AG20443 (cell line): ENCODE measurements at places on chromosomes 16 and 17.

DNA sequence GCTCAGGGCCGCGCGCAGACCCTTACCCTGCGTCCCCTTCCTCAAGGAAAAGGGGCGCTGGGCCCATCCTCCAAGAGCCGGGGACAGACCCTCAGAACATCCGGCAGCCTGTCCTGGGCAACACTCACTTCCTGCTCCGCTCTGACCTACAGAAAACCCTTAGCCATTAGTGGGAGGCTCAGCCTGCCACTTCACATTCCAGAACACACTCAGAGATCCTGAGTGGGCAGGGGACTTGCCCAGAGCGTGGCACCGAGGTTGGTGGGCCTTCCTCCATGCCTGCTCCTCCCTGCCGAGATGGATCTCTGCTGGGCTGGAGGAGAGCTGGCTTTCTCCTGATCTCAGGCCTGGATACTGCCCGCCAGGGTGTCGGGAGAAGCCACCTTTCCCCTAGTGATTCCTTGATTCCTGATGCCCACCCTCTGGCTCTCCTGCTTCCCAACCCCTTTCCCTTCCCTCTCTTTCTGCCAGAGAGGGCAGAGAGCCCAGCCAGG lies 1.5 kb downstream of the SCARF1 start:
- no peak for DNase-seq

DNA sequence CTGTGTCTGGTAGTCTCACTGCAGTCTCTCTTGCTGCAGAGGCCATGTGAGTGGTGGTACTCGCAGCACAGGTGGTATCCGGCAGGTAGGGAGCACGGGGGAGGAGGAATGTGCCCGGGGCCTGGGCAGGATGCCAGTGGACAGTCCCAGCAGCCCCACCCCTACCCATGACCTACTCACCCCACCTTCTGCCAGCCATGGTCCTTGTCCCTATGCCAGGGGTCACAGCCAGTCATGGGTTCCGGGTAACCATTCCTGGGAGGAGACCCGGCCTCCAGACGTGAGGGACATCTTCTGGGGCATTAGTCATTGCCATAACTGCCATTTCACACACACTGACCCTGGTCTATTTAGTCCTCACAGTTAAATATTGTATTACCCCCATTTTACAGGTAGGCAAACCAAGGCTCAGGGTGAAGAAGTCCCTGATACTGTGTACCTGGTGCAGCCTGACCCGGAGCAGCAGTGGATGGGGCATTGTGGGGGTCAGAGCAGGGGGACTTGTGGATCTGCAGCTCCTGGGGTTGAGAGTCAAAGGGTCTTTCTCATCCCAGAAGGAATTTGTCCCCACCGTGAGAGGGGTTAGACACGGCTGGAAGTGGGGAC lies 58.8 kb upstream of the TAC4 start:
- no peak for DNase-seq

DNA sequence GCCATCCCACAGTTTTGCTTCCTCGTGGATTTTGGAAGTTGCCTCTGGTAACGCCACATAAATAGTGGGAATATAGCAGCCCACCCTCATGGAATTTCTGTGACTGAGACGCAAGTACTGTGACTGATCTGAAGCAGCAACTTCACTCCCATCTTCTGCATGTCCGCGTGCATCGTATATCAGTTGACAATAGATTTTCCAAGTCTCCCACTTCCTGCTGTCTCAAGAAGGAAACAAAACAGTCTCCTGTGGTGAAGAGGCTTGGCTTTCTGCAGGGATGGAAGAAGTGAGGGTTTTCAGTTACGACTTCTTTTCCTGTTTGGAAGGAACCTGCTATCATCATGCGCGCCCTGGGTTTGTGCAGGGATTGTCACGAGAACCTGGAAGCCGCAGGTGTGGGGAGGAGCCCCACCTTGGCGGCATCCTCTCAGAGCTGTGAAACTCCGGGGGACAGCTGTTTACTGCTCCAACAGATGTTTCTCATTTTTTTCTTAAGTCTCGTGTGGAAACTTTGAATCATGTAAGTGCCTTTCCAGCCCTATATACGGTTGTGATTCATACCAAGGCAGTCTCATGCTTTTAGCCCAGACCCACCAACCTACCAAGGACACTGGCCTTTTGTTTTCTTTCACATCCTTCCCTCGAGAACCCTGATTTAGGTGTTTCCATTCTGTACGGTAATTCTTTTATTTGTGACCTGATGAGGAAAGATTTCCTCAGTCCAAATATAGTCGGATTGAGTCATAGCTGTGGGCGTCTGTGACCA lies 57.5 kb downstream of the WIPI1 start:
- DNase-seq = peak; percentile 70

GRCh38 chr17:82788206-82789001 lies 36.5 kb downstream of the TBCD start:
- no peak for DNase-seq

DNA sequence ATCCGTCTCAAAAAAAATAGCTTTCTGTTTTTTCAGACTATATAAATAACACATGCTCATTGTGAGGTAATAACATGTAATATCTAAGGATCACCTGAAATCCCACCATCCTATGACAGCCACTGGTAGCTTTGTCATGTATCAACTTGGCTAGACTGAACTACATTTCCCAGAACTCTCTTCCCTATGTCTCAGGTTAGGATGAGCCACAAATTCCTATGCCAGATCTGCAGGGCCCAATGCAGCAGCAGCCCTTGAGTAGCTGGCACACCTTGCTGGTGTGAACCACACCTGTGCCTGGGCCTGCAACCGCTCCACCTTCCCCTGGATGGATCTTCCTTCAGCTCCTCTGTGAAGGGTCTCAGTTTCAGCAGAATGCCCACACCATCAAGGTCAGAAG lies 28.1 kb downstream of the OGFOD1 start:
- no peak for DNase-seq

DNA sequence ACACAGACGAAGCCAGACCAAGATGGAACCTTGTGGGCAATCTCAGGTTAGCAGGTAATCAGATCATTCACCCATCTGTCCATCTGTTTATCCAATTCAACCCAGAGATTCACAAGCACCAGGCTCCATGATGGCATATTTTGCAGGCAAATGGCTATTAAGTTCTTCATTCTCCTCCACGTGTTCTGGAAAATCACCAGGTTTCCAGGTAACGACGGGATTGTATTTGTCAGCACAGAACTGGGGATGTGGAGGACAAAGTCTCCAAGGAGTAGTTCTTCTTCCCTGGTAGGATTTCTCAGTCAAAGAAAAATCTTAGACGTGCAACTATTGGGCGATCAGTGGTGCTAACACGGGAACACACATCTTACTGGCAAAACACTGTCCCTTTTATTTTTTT lies 368.8 kb downstream of the SLC39A11 start:
- no peak for DNase-seq

GRCh38 chr16:11560701-11561453 lies 25.8 kb downstream of the LITAF start:
- no peak for DNase-seq

GRCh38 chr17:65261152-65261551 lies 124.0 kb downstream of the RGS9 start:
- DNase-seq = no peak

DNA sequence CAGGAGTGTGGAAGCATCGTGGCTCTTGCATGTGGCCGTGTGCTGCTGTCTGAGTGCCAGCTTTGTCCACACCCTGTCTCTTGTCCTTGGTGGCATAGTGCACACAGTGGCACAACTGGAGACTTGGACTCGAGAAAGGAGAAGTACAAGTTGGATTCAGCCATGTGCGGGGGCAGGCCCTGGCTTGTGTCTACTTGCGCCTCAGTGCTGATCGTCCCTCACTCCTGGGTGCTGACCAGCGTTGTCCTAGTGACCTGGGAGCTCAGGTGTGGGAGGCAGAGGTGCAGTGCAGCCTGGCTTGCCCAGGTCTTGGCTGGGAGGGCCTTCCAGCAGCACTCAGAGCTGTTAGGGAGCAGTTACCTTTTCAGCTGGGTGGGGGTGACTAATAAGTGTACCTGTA lies 20.6 kb downstream of the MPRIP start:
- DNase-seq = no peak

DNA sequence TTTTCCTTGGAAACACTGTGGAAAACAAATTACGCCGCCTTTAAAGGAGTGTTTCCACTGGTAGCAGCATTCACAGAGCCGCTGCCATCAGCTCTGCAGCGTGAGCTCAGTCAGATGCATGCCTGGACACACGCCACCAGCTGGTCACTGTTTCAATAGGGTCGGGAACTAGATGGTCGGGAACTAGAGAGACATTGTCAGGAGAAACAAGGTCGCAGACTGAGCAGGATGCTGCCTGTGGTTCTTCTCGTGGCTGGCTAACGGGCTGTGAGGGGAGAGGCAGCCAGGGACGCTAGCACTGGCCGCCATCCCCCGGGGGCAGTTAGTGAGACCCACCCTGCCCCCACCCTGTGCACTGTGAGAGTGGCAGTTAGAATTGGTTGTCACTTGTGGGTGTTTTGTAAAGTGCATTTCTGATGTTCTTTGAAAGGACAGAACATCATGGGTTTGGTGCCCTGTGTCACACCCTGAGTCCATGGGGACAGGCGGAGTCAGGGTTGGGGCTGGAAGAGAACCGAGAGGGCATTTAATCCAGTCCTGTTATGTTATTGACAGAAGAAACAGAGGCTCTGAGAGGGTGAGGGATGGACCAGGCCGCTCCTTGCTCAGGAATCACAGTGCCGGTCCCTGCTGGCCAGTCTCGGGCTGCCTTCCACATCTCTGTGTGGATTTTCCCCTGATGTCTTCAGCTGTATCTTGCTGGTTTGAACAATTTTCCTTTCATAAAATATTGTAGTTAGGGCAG lies 86.3 kb downstream of the SPECC1 start:
- peak; percentile 56 for DNase-seq

DNA sequence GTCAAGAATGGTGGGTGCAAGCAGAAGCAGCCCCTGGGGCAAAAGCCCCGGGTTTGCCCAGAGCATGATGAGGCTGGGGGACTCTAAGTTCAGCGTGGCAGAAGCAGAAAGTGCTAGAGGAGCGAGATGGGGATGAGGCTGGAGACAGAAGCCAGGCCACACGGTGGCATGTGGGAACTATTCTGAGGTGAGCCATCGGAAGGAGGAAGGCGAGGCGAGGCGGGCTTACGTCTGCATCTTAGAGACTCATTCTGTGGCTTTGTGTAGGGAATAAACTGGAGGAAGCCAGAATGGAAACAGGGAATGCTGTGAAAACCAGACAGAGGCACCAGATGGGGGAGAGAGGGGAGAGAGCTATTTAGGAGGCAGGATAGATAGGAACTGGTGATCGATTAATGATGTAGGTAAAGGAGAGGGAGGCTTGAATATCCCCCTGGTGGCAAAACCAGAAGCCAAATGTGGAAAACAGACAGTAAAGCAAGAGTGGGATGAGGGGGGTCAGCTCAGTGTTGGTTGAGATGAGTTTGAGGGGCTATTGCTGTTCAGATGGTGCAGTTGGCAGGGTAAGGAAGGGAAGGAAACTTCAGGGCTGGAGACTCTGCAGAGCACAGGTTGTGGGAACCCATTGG lies 3.1 kb upstream of the TNFSF13 start:
- DNase-seq = no peak

DNA sequence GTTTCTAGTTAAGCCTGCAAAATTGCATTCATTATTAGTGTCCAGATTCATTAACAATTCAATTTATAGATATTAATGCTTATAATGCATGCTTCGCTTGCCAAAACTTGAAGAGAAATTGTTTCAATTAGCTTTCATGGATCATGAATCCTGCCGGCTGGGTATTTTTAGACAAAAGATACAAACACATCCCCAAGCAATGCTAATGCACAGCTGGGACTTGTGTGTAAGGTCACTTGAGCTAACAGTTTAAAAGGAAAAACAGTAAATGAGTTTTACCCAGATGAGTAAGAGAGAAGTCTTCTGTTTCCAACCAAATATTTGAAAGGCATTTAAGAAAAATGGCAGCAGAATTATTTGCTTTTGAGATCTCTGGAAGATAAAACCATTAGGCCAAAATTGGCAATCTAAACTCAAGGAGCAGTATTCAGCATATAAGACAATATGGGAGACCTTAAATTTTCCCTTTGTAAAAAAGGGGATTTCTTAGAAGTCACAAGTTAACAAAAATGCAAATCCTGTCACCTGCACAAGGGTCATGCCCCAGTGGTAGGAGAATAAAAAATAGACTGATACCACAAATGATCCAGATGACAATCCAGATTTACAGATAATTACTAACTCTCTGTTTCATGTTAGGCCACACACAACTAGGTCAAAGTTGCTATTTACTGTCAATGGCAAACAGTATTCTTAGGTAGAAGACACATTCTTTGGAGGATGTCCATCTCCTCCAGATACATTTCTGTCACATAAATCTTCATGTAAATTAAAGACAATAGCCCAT lies 418.4 kb upstream of the PMFBP1 start:
- no peak for DNase-seq

DNA sequence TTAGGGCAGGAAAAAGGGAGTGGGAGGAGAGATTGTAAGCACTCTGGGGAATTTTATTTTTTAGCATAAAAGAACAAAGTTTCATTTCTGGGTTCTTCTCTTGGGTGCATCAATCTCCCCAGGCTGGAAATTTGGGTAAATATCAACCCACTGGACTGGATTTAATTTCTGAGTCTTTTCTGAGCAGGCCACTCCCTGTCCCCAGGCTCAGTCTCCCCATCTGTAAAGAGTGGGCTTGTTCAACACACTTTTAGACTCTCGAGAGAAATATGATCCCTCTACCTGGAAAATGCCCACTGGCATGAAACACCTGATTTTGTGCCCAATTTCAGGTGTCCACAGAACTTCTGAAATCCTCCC lies 617 bp upstream of the VTN start:
- DNase-seq = no peak

DNA sequence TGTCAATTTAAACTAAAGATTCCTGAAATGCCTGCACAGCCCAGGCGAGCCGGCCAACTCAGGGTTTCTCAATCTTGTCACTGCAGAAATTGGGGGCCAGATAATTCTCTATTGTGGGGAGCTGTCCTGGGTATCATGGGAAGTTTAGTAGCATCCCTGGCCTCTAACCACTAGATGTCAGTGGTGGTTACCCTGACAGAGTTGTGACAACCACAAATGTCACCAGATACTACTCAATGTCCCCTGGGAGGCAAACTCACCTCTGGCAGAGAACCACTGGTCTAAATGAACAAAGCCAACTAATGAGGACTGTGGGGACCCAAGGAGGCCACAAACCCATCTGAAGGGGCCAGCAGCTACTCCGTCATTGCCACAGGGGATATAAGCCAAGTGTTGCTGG lies 90.9 kb downstream of the MYH11 start:
- peak; percentile 69 for DNase-seq
